ENCODE measurements at places on chromosomes 6 and 20.

- DNase-seq = no peak
These were observed 17.9 kb downstream of the ABHD12 start for GRCh38 chr20:25372584-25373336.

DNA sequence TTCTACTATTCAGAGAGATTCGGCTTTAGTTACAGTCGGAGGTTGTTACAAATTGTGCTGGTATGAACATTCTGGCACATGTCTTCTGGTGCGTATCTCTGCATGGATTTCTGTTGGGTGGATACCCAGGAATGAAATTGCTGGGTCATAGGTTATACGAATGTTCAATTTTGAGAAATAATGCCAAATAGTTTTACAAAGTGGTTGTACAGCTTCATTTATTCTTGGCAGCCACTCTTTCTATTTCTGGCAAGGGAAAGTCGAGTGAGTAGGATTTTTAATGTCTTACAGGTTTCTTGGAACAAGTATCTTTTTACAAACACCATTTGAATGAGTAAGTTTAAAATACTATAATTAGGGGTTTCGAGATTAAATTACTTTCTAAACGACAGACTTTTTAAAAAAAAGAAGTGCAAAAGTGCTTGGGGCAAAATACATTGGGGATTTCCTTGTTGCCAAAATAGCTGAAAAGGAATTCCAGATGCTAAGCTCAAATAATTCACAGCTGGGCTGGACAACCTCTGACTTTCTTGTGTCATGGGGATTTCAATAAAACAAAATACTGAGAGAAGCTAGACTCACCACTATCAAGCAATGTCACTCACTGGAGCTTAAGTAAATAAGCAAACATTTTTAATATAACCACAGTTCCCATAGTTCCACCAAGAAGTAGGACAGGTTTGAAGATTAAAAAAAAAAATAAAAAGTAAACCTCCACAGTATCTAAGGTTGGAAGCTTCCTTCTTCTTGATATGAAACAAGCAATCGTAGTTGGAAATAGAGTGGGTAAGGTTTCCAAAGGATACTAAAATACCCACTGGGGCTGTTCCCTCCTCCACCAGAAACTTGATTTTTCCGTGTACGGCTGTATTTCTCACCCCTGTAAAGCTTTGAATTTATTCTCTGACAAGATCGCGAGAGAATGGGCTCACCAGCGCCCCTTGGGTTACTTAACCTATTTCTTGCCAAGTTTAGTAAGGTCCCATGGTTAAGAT is 21.6 kb upstream of the GFOD1 start:
- no peak for DNase-seq

- DNase-seq = no peak
These were observed 155.2 kb downstream of the PACRG start for GRCh38 chr6:162882801-162883481.

- no peak for DNase-seq
These were observed 124.0 kb downstream of the PLCB1 start for GRCh38 chr20:8255945-8256632.

- DNase-seq = no peak
These were observed 22.2 kb downstream of the TNXB start for GRCh38 chr6:32086661-32087573.

GRCh38 chr20:64160526-64161355 is 3.5 kb upstream of the MYT1 start:
- no peak for DNase-seq

DNA sequence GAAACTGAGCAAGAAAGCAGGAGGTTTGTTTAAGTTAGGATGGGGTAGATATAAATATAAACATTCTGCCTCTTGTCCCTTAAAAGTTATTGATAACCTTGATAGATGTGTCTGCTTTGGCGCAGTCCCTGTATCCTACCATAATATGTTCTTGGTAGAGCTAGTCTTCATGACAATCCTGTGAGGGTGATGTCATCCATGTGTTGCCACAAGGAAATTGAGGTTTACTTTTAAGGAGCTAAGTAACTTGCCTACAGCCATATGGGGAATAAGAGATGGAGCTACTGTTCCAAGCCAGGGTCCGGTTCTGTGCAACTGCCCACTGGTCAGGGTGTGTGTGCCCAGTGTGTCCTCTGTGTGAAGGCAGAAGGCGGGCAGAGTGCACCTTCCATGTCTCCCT is 78.5 kb downstream of the SSR1 start:
- no peak for DNase-seq

All from stimulated activated CD4-positive, alpha-beta T cell treated with anti-CD3 and anti-CD28 coated beads, Interleukin-15, amount 100 ng/mL, for 1 hour (primary cell).